AG20443 (cell line): ENCODE measurements at places on chromosomes 12 and 14.

- no peak for DNase-seq
Observed at GRCh38 chr12:72406111-72406510, 133.9 kb downstream of the TRHDE start.

DNA sequence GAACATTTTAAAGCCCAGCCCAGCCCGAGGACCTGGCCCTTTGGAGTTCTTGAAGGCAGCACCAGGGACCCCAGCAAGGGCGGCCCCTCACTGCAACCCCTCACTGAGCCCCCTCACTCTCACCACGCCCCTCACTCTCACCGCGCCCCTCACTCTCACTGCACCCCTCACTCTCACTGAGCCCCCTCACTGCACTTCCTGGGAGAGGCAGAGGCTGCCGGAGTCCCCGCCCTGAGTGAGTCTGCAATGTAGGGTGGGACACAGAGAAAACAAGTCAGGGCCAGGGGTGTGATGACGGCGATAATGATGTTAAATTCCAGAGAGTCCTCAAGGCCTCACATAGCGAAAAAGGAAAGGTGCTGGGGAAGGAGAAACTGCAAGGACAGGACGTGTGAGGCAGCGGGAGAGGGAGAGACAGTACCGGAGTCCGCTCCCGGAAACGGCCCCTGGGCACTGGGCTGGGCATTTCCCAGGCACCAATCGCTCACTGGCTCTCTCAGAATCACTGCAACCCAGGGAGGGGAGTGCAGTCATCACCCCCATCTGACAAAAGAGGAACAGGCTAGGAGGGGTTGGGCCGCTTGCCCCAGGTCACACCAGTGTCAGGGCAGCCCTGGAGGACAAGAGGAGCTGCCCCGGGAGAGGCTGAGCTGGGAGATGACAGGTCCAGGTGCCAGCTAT lies 24.9 kb downstream of the CCDC88C start:
- DNase-seq: no peak

GRCh38 chr12:90360300-90360699 lies 594.7 kb downstream of the CCER1 start:
- no peak for DNase-seq

DNA sequence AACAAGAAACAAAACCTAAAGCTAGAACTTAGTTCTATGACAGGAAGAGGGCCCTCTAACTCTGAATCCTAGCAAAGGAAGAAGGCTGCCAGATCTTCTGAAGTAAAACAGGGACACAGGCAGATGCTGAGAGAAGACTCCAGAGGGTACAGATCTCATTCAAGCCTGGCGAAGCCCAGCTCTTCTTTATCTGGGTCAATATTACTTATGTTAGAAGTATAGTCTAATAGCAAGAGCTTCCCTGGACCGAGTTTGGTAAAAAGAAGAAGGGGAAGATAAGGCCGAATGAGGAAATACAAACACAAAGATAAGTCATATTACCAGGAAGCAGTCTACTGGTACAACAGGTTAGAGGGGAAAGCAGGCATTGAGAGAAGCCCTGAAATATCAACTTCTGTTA lies 79.9 kb upstream of the CCDC91 start:
- DNase-seq: no peak
